ENCODE measurements at places on chromosomes 16 and 17. TPM values are rescaled to one million over a fixed set of nuclear protein-coding genes. Genes with fewer than 3 reads are reported as not detected.

- DNase-seq: no peak
- H3K4me1 ChIP-seq: no peaks in the 10 kb centered on the region
- H3K27ac ChIP-seq: no peak overlapping the region
- H3K36me3 ChIP-seq: no peaks in the 10 kb centered on the region
- no peaks in the 10 kb centered on the region for H3K27me3 ChIP-seq
Measured at GRCh38 chr17:74601944-74602572, 10.0 kb upstream of the CD300LD start.

- no peaks in the 10 kb centered on the region for H3K27me3 ChIP-seq
- no peak for DNase-seq
- H3K4me1 ChIP-seq: peaks cover 99% of the 10 kb centered on the region
- no peak overlapping the region for H3K4me3 ChIP-seq
- no peaks in the 10 kb centered on the region for H3K36me3 ChIP-seq
Measured at GRCh38 chr17:59370593-59371299, 39.3 kb downstream of the YPEL2 start.

- H3K4me1 ChIP-seq: peaks cover 9% of the 10 kb centered on the region
- H3K36me3 ChIP-seq: no peaks in the 10 kb centered on the region
- no peak overlapping the region for H3K4me3 ChIP-seq
- no peaks in the 10 kb centered on the region for H3K27me3 ChIP-seq
Measured at GRCh38 chr16:74568961-74569631, 37.8 kb downstream of the GLG1 start.

DNA sequence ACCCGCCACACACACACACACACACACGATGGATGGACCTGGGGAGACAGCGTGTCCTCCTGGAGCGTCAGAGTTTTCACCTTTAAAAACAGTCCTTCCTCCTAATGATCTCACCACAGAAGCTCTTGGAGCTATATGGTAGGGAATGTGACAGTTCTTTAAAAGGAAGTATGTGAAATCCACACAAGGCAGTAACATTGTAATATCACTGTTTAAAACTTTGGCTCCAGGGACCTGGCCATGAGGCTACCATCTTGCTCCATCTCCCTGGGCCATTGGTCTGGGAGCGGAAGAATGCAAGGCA lies 302.4 kb downstream of the SOX9 start:
- H3K27me3 ChIP-seq: no peaks in the 10 kb centered on the region
- H3K27ac ChIP-seq: no peak overlapping the region
- no peaks in the 10 kb centered on the region for H3K36me3 ChIP-seq
- no peak overlapping the region for H3K4me3 ChIP-seq
- H3K4me1 ChIP-seq: no peaks in the 10 kb centered on the region

DNA sequence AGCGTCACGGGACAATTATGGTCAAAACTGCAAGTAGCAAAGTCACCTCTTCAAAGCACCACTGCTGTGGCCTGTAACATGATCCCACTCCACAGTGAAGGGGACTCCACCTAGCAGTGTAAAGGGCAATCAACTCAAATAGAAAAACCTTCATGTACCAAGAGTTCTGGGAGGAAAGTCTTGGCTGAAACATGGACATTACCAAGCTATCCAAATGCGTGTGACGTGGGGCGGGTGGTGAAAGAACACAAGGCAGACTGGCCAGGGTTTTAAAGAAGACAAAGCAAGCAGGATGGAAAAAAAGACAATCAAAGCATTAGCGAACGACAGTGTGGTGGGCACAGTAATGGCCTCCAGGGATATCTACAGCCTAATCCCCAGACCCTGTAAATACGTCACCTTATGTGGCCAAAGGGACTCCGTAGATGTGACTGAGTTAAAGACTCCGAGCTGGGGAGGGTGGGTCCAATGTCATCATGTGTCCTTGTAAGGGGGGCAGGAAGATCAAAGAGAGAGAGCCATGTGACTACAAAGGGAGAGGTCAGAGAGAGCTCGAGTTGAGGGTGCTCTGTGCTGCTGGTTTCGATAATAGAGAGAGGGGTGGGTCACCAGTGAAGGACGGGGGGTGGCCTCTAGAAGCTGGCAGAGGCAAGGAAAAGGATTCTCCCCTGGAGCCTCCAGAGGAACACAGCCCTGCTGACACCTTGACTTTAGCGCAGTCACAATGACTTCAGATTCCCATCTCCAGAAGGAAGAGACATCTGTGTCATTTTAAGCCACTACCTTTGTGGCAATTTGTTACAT lies 6.0 kb downstream of the HSDL1 start:
- H3K4me3 ChIP-seq: no peak overlapping the region
- no peaks in the 10 kb centered on the region for H3K36me3 ChIP-seq
- peaks cover 25% of the 10 kb centered on the region for H3K4me1 ChIP-seq
- H3K27me3 ChIP-seq: no peaks in the 10 kb centered on the region

- no peaks in the 10 kb centered on the region for H3K27me3 ChIP-seq
- H3K36me3 ChIP-seq: peaks cover 21% of the 10 kb centered on the region
- H3K4me3 ChIP-seq: no peak overlapping the region
- H3K4me1 ChIP-seq: no peaks in the 10 kb centered on the region
- no peak for DNase-seq
Measured at GRCh38 chr16:253833-254232, 19.2 kb downstream of the FAM234A start.

GRCh38 chr16:83966153-83966696 lies 1.8 kb upstream of the NECAB2 start:
- no peak for DNase-seq
- peaks cover 10% of the 10 kb centered on the region for H3K27me3 ChIP-seq
- peaks cover 2% of the 10 kb centered on the region for H3K4me1 ChIP-seq
- no peak overlapping the region for H3K4me3 ChIP-seq
- H3K36me3 ChIP-seq: peaks cover 18% of the 10 kb centered on the region

- H3K27ac ChIP-seq: peak overlapping the region; percentile 70
- no peak for DNase-seq
- H3K36me3 ChIP-seq: no peaks in the 10 kb centered on the region
- peaks cover 32% of the 10 kb centered on the region for H3K4me1 ChIP-seq
- no peak overlapping the region for H3K4me3 ChIP-seq
Measured at GRCh38 chr17:30345527-30346075, 11.7 kb upstream of the TMIGD1 start.

- no peak overlapping the region for H3K4me3 ChIP-seq
- DNase-seq: no peak
- no peaks in the 10 kb centered on the region for H3K36me3 ChIP-seq
Measured at GRCh38 chr16:12677502-12677901, 126.2 kb downstream of the CPPED1 start.

DNA sequence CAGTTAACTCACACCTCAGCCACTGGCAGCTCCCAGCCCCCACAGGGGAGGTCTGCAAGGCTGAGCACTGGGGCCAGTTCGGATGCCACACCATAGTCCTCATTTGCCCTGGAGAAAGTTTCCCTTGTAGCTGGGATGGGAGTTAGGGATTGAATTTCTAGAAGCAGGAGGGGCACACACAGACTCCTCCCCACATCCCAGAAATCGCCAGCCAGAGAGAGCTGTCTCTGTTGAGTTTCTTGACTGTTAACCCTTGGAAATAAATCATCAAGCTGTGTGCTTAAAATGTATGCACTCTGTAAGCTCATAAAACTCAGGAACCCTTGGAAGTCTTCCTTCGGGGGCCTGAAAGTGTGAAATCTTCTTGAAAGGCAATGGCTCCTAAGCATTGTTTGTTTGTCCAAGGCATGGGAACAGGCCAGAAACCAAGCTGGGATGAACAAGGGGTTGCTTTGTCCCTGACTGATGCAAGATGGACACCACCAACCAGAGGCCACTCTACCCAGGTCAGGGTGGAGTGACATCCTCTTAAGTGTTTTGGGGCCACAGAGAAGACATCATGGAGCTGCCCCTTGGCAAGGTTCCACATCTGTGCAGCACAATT lies 394 bp upstream of the PRM3 start:
- H3K4me3 ChIP-seq: no peak overlapping the region
- H3K36me3 ChIP-seq: no peaks in the 10 kb centered on the region
- no peak for DNase-seq

CA4 gene
- 61.5 TPM for total RNA-seq

LHX1 gene
- total RNA-seq: not detected

ABCC11 gene
- not detected for total RNA-seq

P2RX1 gene
- total RNA-seq: 9.5 TPM

PDF gene
- total RNA-seq: 11.5 TPM

PPP1R1B gene
- total RNA-seq: 17.8 TPM

TUBG2 gene
- 33.2 TPM for total RNA-seq

SLC4A1 gene
- total RNA-seq: 0.46 TPM

Measured in upper lobe of left lung (tissue), 6 donors.